ENCODE measurements at places on chromosomes 12 and 14.

DNA sequence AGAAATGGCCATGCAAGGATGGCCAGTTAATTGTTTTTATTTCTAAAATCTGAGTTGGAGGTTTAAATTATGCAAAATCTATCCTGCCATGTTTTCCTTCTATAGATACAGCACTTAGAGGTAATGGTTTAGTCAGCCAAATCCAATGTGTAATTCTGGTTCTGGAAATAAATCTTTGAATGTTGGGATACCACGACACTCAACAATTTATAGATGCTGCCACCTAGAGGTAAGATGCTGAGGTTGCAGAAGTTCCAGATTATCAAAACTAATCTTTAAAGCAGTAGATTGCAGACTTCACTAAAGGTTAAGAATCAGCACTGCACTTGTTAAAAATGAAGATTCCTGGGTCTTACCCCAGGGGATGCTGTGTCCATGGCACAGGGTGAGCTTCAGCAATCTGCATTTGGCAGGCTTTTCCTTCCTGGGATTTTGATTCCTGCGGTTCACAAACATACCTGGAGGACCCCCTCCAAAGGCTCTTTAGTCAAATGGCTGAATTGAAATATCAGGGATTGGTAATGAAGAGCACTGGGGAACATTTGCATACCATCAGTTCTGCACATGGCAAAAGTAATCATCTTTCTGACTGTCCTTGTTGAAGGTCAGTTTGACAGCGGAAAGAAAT lies 53.4 kb upstream of the ANO4 start:
- no peak for DNase-seq

GRCh38 chr12:101111441-101111840 lies 98.6 kb downstream of the SLC5A8 start:
- no peak for DNase-seq

DNA sequence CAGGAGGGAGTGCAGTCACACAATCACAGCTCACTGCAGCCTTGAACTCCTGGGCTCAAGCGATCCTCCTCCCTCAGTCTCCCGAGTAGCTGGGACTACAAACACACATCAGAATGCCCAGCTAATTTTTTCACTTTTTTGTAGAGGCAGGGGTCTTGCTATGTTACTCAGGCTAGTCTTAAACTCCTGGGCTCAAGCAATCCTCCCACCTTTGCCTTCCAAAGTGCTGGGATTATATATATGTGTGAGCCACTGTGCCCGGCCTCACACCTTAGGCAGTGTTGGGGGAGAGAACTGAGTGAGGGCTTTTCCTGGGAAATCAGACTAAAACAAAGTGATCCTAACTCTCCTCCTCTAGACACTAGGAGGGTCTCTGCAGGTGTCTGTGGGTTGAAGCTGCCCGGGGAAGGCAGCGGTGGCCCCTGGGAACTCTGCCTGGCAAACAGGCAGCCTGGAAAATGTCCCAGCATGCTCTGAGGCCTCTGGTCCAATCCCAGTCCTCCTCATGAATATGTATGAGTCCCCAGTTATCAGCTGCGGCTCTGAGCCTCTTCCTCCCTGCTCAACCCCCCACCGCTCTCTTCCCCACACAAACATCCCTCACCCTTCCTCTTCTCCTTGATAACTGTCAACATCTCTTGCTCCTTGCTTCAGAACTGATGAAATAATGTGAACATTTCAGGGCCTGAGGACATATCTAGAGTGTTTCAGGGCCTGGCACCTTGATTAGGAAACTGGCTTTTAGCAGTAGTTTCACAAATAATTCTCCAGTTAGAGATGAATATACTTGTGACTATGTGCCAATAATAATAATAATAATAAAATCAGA lies 7.9 kb upstream of the NAA25 start:
- peak; percentile 60 for DNase-seq

- peak; percentile 74 for DNase-seq
These were observed 211.7 kb upstream of the FKBP4 start for GRCh38 chr12:2583091-2583497.

DNA sequence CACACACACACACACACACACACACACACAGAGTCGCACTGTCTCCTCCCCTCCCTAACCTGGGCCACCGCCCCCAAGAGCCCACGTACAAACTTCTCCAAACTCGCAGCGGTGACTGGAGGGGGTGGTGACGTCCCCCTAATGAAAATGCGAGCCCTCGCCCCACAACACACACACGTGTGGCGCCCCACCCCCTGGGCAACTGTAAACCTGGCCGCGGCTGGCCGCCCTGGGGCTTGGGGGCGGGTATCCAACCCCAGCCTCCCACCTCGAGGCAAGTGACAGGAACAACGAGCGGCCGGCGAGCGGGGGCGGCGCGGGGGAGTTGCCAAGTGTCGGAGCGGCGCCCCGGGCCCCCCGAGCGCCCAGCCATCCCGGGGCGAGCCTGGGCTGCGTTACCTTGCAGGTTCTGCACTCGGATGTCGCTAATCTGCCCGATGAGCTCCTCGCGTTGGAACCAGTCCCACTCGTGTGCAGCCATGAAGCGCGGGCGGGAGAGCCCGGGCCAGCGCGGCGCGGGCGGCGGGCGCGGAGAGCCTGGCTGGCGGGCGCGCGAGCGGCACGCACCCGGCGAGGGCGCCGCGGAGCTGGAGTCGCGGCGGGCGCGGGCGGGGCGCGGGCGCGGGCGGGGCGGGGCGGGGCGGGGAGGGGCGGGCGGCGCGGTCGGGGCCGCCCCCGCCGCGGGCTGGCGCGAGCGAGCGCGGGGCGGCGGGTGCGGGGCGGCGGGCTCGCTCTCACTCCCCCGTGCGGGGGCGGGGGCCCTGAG lies at the start of gene CLMN:
Gene CLMN (minus strand): TSS at position 597 of the 766 bp plus-strand sequence. CDS start 116 bp downstream, at position 481.
- DNase-seq = peak; percentile 50

DNA sequence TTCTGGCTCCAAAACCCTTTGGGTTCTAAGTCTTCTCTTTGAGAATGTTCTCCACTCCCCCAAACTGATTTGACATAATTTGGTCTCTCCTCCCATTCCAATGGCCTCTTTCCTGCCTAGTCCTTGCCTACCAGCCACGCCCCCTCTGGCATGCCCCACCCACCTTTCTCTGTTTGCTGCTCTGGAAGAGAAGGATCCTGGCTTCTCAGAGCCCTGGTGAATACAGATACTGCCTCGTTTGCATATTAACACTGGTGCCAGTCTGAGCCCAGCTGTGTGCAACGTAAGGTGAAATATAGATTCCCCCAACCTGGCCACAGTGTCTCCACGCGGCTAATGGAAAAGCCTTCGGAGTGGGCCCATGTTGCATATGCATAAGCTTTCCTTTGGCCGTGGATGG lies 79.7 kb downstream of the PAPOLA start:
- DNase-seq = no peak

- DNase-seq = no peak
These were observed 212.5 kb downstream of the TBX5 start for GRCh38 chr12:114193474-114193873.

DNA sequence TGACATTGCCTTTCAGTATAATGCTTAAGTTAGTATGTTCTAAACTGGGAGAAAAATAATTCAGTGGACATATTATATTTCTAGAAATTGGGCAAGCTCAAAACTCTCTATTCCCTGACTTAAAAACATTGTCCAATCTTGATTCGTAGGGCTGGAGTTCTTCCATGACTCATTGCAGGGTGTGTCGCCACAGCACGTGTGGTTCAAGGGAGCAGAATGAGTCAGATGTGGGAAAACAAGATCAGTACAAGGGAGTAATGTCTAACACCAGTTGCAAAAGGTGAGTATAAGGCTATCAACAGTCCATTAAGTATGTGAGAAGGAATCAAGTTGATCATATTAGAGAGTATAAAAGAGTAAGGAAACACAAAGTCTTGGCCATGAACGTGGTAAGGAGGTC lies 887.0 kb downstream of the TMTC2 start:
- no peak for DNase-seq

DNA sequence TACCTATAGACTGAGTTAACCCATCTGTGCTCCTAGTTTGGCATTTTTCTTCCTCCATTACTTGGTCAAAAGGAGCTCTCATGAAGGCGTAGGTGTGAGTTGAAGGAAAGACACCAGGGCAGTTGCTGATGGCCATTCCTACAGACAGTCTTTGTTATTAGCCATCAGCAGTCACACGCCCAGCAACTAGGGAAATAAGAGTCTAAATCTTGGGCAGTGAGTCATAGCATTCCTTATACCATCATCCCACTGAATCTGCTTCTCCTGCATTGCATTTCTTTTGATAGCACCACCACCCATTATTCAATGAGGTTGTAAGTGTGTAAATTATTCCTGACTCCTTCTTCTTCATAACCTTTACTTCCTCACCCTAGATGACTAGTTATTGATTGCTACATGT lies 150.9 kb upstream of the IGF1 start:
- DNase-seq = no peak

- DNase-seq = peak; percentile 15
These were observed 8.2 kb downstream of the ULK1 start for GRCh38 chr12:131902332-131903241.

GRCh38 chr12:111202237-111202915 lies 166.5 kb downstream of the PHETA1 start:
- DNase-seq = no peak

- DNase-seq = no peak
These were observed 47.7 kb upstream of the ERGIC2 start for GRCh38 chr12:29428633-29429032.

GRCh38 chr12:131555197-131555846 lies 155.6 kb upstream of the SFSWAP start:
- DNase-seq = no peak

DNA sequence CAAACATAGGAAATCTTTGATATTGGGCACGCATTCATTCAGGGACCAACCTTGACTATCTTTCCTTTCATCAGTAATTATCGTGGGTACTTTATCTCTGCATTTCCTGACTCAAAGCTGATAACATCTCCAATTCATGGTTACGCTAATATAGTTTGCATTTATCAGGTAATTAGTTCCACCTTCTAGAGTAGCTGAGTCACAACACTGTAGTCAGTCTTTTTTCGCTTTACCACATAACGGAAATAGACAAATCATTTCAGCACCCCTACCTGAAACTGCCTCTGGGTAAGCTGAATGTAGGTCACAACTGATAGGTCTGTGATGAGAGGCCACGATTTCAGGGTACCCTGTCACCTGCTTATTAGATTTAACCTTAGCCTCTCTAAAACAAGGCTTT lies 36.7 kb upstream of the IL22 start:
- DNase-seq = no peak

- DNase-seq = peak; percentile 31
These were observed 26.3 kb downstream of the EML1 start for GRCh38 chr14:99819514-99819913.

GRCh38 chr12:7991535-7991934 lies 41.0 kb upstream of the FOXJ2 start:
- DNase-seq = no peak

DNA sequence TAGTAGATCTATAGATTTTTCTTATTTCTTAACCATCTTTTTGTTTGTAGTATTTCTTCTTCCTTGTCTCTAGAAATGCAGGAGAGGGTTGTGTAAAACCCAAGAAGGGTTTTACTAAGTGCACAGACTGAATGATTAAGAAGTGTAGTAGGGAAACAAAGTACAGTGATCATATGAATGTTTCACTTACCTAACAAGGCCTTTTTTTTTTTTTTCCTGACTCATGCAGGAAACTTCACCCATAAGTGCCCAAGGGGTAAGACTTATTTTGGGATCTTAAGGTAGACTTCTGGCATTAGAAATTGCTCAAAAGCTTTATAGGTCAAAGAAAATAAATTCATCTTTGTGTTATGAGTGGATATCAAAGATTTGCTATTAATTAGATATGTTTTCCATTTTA lies 10.2 kb downstream of the SCN8A start:
- DNase-seq = no peak

GRCh38 chr12:111807232-111807631 lies 34.8 kb upstream of the MAPKAPK5 start:
- DNase-seq = no peak

DNA sequence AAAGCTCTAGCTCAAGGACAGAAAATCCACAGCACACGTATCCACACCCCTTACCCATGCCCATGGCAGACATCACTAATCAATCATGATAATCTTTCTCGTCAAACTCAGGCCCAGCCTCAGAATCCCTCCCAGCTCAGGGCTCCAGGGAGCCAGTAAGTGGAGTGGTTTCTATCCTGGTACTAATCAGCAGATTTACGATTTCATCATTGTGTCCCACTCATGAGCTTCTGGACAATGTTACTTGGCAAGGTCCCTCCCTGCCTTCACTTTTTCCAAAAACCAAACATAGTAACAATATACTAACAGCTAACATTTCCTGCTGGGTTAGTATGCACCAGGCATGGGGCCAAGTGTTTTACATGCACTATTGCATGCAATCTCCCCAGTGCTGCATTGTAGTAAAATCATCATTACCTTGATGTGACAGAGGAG lies 45.8 kb upstream of the NCOR2 start:
- DNase-seq = no peak

DNA sequence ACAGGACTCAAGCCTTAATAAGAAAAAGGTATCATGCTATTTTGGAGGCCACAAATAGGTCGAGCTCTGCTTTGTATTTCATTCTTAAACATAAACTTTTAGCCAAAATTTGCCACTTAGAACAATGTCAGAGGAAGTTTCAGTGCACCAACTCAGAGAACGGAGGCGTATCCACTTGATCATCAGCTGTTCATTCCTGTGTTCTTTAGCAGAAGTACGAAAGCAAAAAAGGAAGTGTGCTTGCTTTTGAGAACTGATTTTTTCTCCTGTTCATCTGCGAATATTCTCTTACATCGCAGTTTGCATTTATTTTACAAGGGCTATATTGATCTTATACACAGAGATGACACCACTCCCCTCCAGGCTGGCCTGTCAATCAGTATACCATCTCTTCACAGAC lies 188.6 kb upstream of the SOX5 start:
- DNase-seq = no peak

GRCh38 chr12:24507827-24508226 lies 441.1 kb downstream of the BCAT1 start:
- DNase-seq = no peak

- no peak for DNase-seq
These were observed 2.9 kb upstream of the KLHL42 start for GRCh38 chr12:27777141-27777540.

- no peak for DNase-seq
These were observed 29.4 kb upstream of the PPP2R5C start for GRCh38 chr14:101732118-101732517.

DNA sequence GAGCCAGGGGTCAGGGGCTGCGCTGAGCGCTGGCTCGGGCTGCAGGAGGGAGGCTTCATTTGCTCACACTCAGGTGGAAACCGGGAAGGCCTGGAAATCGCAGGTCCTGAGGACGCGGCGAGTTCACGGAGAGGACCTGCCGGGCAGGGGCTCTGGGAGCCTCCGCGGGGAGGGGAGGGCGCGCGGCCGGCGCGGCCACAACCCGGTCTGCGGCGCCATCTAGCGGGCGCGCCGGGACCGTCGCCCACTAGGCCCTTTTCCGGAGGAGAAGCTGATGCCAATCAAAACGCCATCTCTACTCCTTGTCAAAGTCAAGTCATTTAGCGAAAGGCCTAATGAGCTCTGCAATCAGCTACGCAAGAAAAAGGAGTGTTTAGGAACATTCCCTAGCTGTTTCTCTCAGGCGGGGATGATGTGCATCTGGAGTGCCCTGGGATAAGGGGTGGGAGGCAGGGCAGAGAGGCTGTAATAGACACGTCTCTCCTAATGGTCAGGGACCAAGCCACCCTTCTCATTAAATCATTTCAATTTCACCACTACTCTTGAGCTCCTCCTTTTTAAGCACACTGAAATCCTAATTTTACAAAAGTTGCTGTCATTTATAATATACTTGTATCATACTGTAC lies 885.8 kb upstream of the TMEM132C start:
- DNase-seq = peak; percentile 42
